Smooth muscle cell of the brain vasculature (primary cell): ENCODE measurements at places on chromosomes 3 and 15.

DNA sequence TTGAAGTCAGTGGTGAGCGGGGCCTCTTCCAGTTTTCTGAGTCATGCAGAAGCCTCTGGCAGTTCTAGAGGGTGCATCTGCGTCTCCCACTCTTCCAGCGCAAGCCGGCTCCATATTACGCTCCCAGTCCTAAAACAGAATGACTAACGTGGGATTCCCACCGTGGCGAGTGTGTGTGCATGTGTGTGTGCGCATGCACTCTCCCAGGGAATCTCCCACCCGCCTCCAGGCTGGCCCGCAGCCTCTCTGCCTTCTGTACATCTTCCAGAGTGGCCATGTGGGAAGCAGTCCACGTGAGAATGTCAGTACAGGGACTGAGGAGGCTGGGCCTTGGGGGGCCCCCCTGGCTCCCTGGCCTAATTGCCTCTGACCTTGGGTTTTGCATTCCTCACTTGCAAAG, 87.7 kb downstream of the LSM3 start:
- DNase-seq, result no peak

DNA sequence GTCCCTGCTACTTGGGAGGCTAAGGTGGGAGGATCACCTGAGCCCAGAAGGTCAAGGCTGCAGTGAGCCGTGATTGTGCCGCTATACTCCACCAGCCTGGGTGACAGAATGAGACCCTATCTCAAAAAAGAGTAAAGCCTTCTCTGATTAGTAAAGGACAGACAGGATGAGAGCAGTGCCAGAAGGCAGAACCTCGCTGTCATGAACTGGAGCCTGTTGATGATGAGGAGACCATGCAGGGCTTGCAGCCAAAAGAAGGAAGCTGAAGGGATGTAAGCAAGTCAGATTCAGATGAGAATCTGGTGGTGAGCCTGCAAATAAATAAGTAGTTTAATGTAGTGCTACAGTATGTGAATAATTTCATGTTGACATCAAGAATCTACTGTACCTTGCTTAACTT, 52.8 kb downstream of the USP50 start:
- DNase-seq, result no peak

GRCh38 chr15:50030456-50030855, 88.6 kb downstream of the ATP8B4 start:
- no peak for DNase-seq

- DNase-seq, result peak; percentile 47
Observed at GRCh38 chr3:99534951-99535704, 103.3 kb upstream of the COL8A1 start.

DNA sequence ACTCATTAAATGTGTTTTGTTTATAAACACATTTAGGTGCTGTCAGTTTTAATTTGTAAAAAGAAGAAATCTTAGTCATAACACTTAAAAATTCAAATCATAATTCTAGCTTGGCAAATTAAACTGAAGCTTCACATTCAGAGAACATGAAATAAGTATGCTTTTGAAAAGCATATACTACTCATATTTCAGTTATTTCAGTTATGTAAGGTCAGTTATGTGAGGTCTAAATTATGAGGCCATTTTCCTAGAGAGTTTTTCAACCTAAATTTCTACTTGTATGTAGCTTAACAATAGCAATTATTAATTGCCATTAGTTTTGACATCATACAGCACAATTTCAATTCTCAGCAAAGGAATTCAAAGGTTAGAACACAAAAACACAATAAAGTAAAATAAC, 465.0 kb downstream of the PLOD2 start:
- no peak for DNase-seq

DNA sequence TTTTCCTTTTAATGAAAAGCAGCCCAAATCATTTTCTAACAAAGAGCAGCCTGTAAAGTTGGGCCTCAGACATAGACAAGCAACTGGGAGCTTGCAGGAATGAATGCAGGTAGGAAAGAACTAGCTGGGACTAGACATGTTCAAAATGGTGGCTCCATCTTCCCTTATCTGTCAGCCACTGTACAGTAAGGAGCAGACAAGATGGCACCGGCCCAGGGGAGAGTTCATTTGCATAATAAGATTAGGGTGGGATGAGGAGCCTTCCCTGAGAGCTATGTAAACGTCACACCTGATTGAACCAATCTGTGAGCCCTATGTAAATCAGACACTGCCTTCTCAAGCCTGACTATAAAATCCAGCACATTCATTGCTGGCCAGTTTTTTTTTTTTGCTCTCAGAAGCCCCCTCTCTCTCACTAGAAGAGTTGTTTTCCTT, 59.7 kb upstream of the GK5 start:
- DNase-seq, result no peak

- DNase-seq, result no peak
Observed at GRCh38 chr3:122533480-122533879, 18.7 kb upstream of the KPNA1 start.

GRCh38 chr15:72113347-72114031, 4.5 kb downstream of the MYO9A start:
- DNase-seq, result no peak

DNA sequence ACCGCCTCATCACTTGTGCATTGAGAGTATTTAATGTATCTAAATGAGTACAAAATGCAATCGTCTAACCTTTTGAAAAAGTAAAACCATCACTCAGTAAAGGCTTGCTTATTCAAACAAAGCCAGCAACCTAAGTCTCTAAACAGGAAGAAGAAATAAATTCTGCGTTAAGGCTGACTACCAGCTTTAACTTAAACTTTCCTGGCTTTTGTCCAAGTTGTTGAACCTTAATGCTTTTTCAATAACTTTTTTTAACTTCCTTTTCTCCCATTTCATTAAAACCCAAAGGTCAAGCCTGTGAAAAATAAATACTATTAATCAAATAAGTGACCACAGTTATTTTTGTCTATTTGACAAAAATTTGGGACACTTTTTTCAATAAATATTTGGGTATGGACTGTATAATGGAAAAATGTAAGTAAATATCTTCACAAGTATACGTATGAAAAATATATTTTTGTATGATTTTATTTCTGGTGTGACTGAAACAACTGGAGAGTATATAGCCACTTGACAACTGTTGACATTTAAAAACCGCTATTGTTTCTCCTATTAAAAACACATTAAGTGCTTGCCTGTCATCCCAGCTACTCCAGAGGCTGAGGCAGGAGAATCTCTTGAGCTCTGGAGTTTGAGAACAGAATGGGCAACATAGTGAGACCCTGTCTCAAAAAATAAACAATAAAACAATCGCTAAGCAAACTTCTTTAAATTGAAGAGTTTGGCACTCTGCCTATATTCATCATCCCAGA, 2.9 kb downstream of the KLHL24 start:
- DNase-seq, result no peak

DNA sequence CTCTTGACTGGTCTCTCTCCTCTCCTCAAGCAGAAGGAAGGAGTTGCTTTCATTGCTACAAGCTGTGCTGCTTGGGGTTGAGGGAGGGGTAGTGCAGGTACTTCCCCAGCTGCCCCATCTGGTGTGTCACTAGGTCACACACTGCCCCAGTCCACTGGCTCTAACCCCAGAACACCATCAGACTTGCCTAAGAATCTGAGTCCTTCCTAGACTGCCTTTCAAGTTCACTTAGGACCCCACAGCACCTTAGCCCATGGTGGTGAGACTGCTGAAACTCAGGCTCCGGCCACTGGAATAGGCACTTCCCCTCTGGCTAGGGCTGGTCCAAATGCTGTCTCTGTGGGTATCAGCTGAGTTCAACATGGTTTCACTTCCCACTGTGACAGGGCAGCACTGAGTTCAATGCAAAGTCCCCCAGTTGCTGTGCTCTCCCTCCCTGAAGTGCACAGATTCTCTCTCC, 279.7 kb upstream of the GOLGA6L4 start:
- no peak for DNase-seq

DNA sequence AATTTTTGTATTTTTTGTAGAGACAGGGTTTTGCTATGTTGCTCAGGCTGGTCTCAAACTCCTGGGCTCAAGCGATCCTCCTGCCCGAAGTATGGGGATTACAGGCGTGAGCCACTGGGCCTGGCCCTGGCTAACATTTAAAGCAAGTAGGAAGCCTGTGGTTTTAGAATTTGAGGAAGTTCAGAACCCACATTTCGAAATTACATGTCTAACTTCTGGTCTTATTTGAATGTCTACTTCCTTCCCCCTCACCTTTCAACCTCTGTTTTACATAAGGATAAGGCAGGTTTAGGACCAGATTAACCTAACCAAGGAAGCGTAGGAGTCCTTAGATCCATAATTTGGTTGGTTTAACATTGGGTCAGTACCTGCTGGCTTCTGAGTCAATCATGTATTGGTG, 120.5 kb upstream of the PROK2 start:
- no peak for DNase-seq

DNA sequence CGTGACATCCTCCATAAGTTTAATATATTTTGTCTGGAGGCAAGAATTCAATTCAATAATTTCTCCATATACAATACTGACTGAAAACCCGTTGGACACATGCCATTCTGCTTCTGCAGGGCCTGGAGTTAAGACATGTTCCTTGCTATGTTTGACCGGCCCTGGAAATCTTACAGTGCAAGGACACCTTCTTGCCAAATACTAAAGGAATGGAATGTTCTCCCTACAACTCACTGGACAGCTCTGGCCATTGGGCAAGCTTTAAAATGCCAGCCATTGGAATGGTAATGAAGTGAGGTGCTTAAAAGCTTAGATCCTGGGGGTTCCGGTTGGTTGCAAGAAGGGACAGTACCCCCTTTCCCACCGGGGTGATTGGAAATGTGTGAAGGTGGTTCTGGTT, 329.8 kb upstream of the PROK2 start:
- no peak for DNase-seq

DNA sequence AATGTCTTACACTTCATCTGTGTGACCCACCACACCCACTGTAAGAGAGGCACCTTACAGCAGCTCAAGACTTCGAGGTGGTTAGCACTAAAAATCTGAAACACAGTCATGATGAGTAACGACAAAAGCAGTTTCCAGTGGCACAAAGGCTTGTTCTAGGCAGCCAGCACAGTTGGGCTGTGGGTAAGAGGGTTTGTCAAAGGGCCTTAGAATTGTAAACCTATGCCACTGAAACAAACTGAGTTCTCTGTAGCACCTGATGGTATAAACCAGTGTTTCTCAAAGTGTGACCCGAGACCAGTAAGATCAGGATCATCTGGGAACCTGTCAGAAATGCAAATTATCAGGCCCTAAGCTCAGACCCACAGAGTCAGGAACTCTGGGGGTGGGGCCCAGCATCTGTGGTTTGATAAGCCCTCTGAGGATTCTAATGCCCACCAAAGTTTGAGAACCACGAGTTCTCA, 36.5 kb downstream of the DAPK2 start:
- no peak for DNase-seq

DNA sequence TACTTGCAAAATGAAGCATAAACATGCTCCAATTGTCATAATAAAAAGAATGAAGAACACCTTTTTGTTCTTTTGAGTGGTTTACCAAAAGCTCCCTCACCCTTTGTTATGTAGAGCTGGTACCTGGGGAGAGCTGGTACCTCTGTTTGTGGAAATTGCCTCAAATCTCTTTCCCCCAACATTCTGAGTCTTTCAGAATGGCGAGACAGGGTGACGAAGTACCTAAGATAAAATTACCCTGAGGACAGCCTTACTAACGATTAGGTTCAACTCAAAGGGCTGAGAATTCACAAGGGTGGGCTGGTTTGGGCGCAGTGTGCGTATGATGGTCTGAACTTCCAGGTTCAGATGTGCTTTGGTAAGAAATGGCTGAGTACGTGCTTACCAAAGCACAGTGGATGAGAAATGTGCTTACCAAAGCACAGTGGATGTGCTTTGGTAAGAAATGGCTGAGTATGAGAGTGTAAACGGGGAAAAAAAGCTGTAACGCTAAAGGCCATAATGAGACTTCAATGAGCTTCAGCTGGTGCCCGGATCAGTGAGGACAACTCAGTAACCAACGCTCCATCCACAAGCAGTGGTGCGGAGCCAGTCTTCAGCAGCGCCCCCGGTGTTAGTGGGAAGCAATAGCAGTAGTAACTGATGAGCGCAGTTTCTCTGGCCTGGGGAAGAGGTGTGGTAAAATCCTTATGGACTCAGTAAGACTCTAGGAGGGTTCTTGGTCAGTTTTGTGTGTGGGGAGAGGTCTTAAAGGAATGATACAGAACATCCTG, 72.3 kb upstream of the LRIG1 start:
- no peak for DNase-seq

DNA sequence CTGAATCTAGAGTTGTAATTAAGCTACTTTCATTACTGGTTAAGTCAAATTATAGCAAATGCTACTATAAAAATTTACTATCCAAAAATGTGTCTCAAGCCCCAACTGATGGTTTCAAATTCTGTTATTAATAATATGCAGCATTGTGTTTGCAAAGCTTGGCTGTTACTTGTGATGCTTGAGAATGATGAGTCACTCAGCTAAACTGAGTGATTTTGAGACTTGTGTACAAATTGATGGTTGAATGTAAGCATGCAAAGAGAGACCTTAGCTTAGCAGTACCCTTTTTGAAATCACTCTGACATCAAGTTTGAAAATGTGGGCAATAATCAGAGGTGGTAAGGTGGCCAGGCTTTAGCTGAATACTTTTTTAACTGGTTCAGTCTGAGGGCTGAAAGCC, 27.6 kb downstream of the OPA1 start:
- DNase-seq, result no peak

- no peak for DNase-seq
Observed at GRCh38 chr15:101373577-101373976, 78.5 kb upstream of the SNRPA1 start.

GRCh38 chr15:66851311-66852063, 149.5 kb downstream of the SMAD6 start:
- peak; percentile 61 for DNase-seq

DNA sequence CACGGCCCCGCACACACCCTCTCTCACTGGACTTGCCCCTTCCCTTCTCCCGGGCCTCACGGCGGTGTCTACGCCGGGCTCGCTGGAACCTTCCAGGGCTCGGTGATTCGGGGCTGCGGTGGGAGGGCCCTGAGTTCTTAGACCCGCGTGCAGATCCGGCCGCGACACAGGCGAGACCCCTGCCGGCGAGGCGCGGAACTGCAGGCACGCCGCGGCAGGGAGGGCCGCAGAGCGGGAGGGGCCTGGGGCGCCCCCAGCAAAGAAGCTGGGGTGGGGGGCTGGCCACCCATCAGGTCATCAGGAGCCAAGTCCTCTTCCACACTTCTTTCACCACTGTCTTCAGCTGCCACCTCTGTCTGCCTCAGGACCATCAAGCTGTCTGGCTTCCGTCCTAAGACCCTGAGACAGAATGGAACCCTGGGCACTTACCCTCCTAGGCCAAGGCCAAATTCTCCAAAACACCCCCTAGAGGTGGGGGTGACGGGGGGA, 164.5 kb downstream of the XXYLT1 start:
- no peak for DNase-seq

DNA sequence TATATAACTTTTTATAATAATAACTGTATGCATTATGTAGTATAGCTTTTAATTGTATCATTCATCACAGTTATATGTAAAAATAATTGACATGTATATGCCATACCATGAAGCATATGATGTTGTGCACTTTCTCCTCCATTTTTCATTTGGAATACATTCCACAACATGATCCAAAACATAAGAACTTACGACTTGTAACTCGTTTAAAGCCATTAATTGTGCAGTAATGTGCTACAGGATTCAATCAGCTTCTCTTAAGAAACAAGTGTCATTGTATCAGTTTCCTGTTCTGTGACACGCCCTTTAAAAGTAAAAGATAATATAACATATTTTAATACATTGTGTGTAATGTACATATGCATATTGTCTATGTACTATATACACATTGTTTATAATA, 2.2 kb downstream of the C3orf80 start:
- DNase-seq, result no peak

- DNase-seq, result no peak
Observed at GRCh38 chr15:100929641-100930042, 10.5 kb downstream of the LRRK1 start.

- no peak for DNase-seq
Observed at GRCh38 chr3:172441581-172441980, 6.7 kb downstream of the GHSR start.

- no peak for DNase-seq
Observed at GRCh38 chr15:42504631-42505030, 9.2 kb downstream of the SNAP23 start.
